Activated CD8-positive, alpha-beta memory T cell treated with anti-CD3 and anti-CD28 coated beads for 36 hours (primary cell): ENCODE measurements at places on chromosomes 3 and 15. TPM values are rescaled to one million over a fixed set of nuclear protein-coding genes. Genes with fewer than 3 reads are reported as not detected.

PPM1L gene
- total RNA-seq = 3.3 TPM

PLA2G4E gene
- not detected for total RNA-seq

CNTN4 gene
- total RNA-seq = not detected

RAB6B gene
- 0.57 TPM for total RNA-seq

CCR8 gene
- total RNA-seq = 2.5 TPM

ASTE1 gene
- total RNA-seq = 9.0 TPM

TMOD2 gene
- total RNA-seq = 5.7 TPM

PAQR5 gene
- not detected for total RNA-seq

GREM1 gene
- not detected for total RNA-seq

ADAMTS7 gene
- total RNA-seq = 0.23 TPM

PPARG gene
- total RNA-seq = 0.80 TPM

LRRN1 gene
- total RNA-seq = 0.67 TPM

SPATA12 gene
- total RNA-seq = not detected

DLL4 gene
- 0.08 TPM for total RNA-seq

CGNL1 gene
- total RNA-seq = not detected

DAZL gene
- total RNA-seq = 0.08 TPM

CDV3 gene
- total RNA-seq = 305 TPM

ANKRD34C gene
- not detected for total RNA-seq

CXCR6 gene
- total RNA-seq = 8.0 TPM

ROPN1 gene
- not detected for total RNA-seq

SPTBN5 gene
- total RNA-seq = 0.21 TPM

ISLR gene
- total RNA-seq = not detected

DMXL2 gene
- total RNA-seq = 5.2 TPM

PLSCR4 gene
- not detected for total RNA-seq

VGLL3 gene
- not detected for total RNA-seq

ARIH2 gene
- 127 TPM for total RNA-seq

TRPC1 gene
- total RNA-seq = 1.4 TPM

ISL2 gene
- 0.21 TPM for total RNA-seq

ZNF280D gene
- total RNA-seq = 15.9 TPM

BFSP2 gene
- 0.61 TPM for total RNA-seq

OSBPL10 gene
- total RNA-seq = 3.6 TPM

RAMAC gene
- 30.0 TPM for total RNA-seq

DBR1 gene
- 26.7 TPM for total RNA-seq

AP3B2 gene
- total RNA-seq = 0.53 TPM

THRB gene
- not detected for total RNA-seq

SAMD7 gene
- not detected for total RNA-seq

SLCO3A1 gene
- total RNA-seq = 6.6 TPM

DHFR2 gene
- 8.1 TPM for total RNA-seq

PLEKHO2 gene
- total RNA-seq = 12.8 TPM

CCR9 gene
- total RNA-seq = 1.8 TPM

PTX3 gene
- total RNA-seq = not detected

CHRFAM7A gene
- not detected for total RNA-seq

CALML4 gene
- total RNA-seq = 7.5 TPM

TEX9 gene
- 1.4 TPM for total RNA-seq

SLC12A8 gene
- 5.6 TPM for total RNA-seq

BTLA gene
- total RNA-seq = 15.6 TPM

LINGO1 gene
- total RNA-seq = not detected

ACOX2 gene
- total RNA-seq = not detected

HTR3D gene
- total RNA-seq = not detected

UACA gene
- total RNA-seq = 2.1 TPM

GOLGA8H gene
- not detected for total RNA-seq
